Epithelial cell of proximal tubule (primary cell): ENCODE measurements at places on chromosomes 4 and X.

- no peak for DNase-seq
Measured at GRCh38 chr4:138300616-138301015, 58.5 kb upstream of the SLC7A11 start.

GRCh38 chr4:183304538-183304937 lies 15.5 kb downstream of the CLDN22 start:
- DNase-seq: no peak

DNA sequence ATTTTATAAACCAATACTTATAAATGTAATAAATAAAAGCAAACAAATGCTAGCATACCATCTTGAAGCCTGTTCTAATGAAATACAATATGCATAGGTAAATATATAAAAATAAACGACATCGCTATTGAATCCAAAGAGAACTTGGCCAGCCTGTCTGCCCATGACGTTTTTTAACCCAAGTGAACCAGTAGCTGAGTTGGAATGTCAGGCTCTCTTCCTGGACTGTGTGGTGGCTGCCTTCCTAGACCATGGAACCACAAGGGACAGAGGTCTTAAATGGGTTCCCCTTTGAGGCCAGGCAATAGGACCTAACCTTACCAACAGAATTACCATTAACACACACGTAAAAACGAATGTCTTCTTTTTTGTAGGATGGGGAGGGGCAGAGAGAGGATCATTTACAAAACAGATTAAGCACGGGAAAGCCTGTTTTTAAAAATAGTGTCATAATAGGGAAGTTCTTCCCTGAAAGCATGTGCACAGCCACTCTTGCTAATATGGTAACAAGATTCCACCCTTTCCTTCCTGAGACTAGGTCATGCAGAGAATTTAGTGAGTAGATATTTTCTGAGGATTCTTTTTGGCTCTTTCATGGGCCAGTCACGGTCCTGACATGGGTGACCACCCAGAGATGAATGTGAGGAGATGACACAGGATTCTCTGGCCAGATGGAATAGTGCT lies 69.4 kb upstream of the ACSL1 start:
- no peak for DNase-seq

DNA sequence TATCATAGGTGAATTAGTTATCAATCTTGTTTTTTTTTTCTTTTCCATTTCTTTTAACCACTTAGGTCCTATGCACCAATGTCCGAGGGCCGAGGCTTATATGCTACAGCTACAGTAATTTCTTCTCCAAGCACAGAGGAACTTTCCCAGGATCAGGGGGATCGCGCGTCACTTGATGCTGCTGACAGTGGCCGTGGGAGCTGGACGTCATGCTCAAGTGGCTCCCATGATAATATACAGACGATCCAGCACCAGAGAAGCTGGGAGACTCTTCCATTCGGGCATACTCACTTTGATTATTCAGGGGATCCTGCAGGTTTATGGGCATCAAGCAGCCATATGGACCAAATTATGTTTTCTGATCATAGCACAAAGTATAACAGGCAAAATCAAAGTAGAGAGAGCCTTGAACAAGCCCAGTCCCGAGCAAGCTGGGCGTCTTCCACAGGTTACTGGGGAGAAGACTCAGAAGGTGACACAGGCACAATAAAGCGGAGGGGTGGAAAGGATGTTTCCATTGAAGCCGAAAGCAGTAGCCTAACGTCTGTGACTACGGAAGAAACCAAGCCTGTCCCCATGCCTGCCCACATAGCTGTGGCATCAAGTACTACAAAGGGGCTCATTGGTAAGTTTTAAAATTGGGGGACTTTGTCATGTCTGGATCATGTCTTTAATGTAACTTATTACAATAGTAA lies 250.7 kb downstream of the RAPGEF2 start:
- no peak for DNase-seq

- DNase-seq: no peak
Measured at GRCh38 chr4:35972814-35973213, 271.5 kb downstream of the ARAP2 start.

DNA sequence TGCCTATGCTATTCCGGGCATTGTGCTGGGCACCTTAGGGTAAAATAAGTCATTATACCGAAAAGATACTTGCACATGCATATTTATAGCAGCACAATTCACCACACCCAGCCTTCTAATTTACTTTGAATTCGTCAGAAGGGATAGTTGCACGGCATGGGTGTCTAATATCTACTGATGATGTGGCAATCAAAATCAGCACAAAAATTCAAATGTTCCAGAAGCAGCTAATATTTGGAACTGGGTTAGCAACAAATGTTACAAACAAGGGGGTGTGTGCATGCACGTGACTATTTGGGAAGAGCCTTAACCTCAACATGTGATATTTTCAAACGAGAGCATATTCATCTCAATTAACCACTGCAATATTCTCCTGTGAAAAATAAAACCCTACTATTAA lies 79.7 kb upstream of the PRSS48 start:
- DNase-seq: no peak
